GM12865 (cell line): ENCODE measurements at places on chromosomes 5 and 9.

DNA sequence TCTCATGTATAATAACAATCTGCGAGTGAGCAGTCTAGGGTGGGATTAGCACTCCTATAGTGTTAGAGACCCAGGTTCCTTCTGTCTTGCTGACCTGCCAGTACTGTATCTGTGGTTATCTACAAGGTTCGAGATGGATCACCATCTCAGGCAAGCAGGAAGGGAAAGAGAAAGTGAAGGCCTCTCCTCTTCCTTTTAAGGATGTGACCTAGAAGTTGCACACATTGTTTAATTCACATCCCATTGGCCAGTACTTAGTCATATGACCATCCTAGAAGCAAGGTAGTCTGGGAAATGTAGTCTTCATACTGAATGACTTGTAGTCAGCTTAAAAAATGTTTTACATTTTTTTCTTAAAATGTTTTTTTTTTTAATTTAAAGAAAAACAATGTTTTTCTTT lies 168.6 kb downstream of the CARTPT start:
- DNase-seq: peak; percentile 86

DNA sequence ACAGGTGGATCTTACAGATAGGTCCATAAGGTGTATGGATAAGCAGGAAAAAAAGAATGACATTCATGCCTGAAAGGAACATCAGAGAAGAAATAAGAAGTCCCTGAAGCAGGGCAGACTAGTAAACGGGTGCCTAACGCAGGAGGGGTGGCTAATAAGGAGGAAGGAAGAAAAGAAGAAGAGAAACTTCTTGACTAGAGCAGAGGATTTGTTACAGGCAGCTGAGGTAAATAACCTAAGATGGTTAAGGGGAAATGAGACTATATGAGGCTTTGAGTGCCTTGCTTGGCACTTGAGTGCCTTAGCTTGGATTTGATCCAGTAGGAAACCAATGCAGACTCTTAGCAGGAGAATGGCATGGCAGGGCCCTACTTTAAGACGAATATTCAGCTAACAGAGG lies 313.5 kb upstream of the PDE4D start:
- peak; percentile 48 for DNase-seq

GRCh38 chr5:126383246-126383645 lies 40.0 kb upstream of the GRAMD2B start:
- DNase-seq: no peak

DNA sequence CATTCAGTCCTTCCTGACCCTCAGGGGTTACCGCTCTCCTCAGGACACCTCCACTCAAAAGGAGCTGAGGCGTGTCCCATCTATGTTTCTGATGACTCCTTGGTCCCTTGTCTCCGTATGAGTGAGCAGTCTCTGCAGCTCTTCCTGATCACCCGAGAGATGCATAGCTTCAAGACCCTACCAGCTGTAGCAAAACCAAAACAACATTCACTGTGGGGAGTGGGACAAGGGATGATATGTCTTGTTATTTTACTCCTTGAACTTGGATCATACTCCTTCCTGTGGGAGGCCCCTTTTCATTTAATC lies 14.4 kb downstream of the GLDC start:
- no peak for DNase-seq

GRCh38 chr9:133054966-133055365 lies 6.8 kb upstream of the CEL start:
- no peak for DNase-seq

DNA sequence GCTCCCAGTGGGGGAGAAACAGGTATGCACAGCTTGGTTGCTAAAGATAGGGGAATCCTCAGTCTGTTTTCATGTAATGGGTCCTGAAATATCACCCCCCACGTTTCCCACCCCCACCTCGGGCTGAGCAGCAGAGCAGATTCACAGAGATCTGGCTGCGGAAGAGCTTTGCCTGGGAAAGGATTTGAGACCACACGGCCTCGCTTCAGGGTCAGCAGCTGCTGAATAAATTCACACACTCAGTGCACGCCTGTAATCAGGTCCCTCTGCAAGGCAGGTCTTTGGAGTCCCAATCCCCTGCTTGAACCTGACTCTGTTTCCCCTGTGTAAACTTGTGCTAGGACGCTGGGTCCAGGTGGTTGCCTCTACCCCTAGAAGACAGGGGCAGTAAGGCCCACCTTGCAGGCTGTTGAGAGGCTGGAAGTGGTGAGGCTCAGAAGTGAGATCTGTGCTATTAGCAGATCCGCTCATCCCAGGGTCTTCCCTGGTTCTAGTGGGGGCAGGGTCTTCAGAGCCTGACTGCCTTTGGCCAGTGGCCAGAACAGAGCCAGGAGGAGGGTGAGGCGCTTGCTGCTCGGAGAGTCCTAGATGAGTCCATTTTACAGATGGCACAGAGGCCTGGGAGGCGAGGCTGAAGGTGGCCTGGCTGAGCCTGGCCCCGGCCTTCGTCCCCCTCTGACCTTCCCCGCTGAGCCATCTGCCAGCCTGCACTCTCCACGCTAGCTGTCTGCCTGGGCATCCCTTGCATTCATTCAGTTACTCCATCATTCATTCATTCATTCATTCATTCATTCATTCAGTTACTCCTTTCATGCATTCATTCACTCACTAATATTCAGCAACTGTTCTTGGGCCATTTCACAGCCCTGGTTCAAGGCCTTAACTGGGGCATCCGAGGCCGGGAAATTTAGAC lies 16.7 kb upstream of the NEURL1B start:
- no peak for DNase-seq
